Activated CD8-positive, alpha-beta T cell treated with anti-CD3 and anti-CD28 coated beads, Interleukin-2, amount 10 ng/mL, durations not matched to agents 7 days and 5 days (primary cell): ENCODE measurements at places on chromosomes 3 and 15. TPM values are rescaled to one million over a fixed set of nuclear protein-coding genes. Genes with fewer than 3 reads are reported as not detected.

ANKRD63 gene
- not detected for total RNA-seq

AHSG gene
- not detected for total RNA-seq

OR5K2 gene
- total RNA-seq, result not detected

CEP70 gene
- 15.9 TPM for total RNA-seq

TRPM1 gene
- not detected for total RNA-seq

VPS39 gene
- 61.0 TPM for total RNA-seq

CHRNA3 gene
- not detected for total RNA-seq
